Myocyte (in vitro differentiated cells): ENCODE measurements at places on chromosomes 2 and 18. TPM values are rescaled to one million over a fixed set of nuclear protein-coding genes. Genes with fewer than 3 reads are reported as not detected.
A peak's percentile ranks its signal among the peaks of the same experiment; 100 is the strongest.

- no peak for DNase-seq
These were observed 2.9 kb upstream of the IL1F10 start for GRCh38 chr2:113064898-113065297.

Gene MARCHF4
- total RNA-seq, result 0.19 and 0.21 TPM in 2 replicates

GRCh38 chr18:66510357-66511045 is 93.4 kb downstream of the CDH19 start:
- DNase-seq, result no peak

DNA sequence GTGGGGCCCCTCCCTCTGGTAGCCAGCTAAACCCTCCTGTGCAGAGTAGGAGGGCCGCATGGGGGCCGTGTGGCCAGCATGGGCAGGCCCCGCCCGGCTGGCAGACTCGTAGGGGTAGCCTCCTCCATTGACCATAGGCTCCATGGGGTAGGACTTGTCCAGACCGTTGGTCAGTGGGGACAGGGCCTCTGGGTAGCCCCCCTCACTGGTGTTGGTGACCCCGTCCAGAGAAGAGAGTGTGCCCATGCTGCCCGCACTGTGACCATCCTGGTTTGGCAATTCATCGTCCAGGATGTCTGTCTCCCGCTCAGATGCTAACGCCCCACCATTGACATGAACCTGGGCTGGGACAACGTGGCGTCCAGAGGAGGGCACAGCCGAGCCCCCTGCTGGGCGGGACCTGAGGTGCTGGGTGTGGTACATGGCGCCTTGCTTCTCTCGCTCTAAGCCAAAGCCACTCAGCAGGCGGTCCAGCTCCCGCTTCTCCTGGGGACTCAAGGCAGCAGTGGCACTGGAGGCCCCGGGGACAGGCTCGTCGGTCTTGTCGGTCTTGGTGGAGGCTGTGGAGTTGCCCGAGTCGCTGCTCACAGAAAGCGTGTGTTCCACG is 154.3 kb downstream of the TNS1 start:
- no peak for DNase-seq

GRCh38 chr2:43488737-43489136 is 107.1 kb downstream of the THADA start:
- no peak for DNase-seq

DNA sequence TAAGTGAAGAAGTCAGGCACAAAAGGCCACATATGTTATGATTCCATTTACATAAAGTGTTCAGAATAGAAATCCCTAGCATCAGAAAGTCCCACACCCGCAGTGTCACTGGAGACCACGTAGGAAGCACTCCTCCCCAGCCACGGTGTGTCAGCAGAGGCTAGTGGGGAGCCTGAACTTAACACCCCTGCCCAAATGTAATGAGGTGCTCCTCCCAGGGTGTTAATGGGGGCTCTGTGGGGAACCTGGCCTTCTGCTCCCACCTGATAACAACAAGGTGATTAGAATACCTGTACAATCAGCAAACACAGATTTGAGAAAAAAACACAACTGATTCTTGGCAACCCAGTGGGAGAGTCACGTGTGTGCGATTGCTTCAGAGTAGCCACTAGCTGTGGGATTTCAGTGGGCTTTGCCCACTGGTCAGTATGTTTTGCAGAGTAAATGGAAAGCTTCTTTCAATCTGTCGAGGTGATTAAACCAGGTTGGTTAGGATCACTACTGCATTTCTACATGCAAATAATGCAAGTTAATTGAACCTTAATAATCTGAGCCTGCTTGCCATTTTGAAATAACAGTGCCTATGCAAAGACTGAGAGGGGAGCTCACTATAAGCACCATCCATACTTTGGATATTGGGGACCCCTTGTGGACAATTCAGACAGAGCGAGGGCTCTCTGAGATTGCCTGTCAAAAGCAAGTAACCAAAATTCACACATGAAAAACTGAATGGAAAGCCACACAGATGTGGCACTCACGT is 20.6 kb upstream of the ATRAID start:
- peak; percentile 76 for DNase-seq

Gene UGT1A5
- total RNA-seq, result not detected in 2 replicates

DNA sequence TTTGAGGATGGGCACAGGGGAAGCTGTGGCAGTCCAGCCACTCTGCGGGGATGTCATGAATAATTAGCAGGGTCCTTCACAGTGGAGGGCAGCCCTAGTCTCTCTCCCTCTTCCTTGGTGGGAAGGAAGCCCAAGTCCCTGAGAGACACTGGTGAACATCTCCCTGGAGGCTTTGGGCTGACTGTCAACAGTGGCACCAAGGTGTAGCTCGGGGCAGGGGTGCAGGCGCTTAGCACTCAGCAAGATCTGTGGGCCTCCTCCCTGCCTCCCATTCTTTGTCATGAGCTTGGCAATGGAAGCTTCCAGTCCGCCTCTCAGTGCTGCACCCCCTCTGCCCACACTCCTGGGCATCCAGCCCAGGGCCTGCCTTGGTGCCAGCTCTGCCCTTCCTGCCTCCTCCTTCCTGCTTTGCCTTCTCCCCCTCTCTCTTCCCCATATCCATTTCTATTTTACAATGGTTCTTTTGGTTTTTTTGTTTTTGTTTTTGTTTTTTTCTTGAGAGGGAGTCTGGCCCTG is 59.4 kb downstream of the STEAP3 start:
- DNase-seq, result peak; percentile 51

Gene PSMA8
- not detected in 2 replicates for total RNA-seq

DNA sequence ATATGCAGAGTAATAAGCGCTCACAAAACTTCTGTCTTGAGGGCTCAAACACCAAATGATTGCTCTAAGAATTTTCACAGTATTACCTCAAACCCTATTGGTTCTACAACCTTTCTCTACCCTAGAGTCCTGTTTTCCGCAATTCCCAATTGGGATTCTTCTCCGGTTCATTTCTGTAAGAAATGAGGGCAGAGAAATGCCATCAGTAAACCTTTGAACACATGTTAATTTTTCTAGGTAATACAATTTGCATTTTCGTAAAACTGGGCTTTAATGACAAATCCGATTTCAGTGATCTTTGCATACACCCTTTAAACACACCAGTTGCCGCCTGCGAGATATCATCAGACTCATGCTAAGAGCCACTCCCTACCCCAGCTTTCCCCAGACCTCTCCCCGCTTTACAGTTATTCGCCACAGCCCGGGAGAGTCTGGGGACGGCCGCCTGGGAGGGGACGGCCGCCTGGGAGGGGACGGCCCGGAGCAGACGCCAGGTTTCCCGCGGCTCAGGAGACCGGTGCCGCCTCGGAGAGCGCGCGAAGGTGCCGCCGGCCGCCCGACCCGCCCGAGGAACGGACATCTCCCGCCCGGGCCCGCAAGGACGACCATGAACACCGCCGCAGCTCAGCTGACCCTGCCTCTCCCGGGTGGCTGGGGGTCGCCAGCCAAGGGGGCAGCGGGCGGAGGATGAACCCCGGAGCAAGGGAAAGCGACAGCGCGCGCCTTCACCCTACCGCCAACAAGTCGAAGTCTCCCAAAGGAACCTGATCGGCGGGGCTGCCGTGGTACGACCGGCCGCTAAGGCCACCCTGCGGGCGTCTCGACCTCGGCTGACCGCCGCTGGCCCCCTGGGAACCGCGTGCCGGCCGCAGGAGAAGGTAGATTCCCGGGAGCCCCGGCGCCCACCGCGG is 463 bp downstream of the SMC6 start:
- peak; percentile 49 for DNase-seq

- no peak for DNase-seq
These were observed 285.1 kb upstream of the HDAC4 start for GRCh38 chr2:239685965-239686364.

DNA sequence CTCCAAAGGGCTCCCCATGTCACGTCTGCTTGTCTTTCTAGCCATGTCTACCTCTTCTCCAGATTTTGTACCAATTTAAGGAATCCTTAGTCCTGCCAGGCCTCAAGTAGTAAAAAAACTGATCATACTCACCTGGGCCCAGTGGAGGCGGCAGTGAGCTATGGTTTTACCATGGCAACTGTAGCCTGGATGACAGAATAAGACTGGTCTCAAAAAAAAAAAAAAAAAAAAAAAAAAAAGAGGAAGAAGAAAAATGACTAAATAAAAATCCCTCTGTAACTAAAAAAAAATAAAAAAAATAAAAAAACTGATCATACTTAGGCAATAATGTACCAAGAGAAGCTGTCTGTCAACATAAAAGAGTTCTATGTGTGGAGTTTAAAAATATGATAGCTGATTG is 221.6 kb downstream of the NR4A2 start:
- DNase-seq, result no peak

DNA sequence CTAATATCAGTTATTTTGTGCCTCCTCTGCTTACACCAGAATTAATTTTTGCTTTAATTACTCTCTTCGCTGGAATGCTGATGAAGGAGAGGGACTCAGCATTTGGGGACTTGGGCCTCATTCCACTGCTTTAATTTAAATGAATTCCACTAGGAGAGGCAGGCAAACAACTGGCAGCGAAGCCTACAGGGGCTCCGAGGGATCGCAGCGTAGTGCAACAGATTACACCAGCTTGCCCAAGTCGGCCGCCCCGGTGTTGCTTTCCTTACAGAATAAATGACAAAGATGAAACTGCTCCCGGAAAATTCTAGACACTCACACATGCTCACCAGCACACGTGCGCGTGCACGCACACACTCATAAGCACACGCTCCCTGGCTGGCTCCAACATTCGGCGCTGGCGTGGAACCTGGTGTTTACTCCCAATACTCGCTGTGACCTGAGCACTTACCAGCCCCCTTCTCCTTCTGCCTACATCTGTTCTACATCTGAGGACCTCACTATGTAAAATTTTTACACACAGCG is 175.4 kb downstream of the ZNF521 start:
- no peak for DNase-seq

Gene BCL11A
- 0.11 and 0.57 TPM in 2 replicates for total RNA-seq

GRCh38 chr2:55891671-55892094 is 31.9 kb downstream of the EFEMP1 start:
- DNase-seq, result no peak

- no peak for DNase-seq
These were observed 4.8 kb downstream of the TMEM200C start for GRCh38 chr18:5890331-5891183.

Gene MYOM1
- 39.9 and 120 TPM in 2 replicates for total RNA-seq

Gene ACTR2
- total RNA-seq, result 58.5 and 62.7 TPM in 2 replicates

DNA sequence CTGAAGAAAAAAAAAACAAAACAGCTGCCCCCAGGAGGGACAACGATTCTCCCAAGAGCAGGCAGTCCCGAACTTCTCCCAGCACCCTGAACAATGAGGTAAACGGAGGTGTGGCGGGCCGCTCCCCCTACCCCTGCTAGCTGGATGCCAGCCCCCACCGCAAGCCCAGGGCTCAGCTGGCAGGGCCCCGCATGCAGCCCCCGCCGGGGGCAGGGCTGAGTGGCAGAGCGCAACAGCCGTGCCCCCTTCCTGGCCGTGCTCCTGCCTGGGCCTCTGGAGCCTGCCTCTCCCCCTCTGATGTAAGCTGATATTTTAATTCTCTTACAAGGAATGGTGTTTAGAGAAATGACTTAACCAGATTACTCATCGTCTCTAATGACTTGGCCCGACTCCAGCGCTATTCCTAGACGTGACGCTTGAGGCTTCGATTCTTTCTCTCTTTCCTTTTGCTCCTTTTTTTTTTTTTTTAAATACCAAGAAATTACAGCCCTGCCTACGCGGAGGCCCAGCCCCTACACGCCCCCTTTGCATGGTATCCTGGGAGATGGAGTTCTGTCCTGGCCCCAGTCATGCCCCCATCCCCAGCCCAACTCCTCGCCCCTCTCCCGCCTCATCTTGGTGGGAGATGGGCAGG is 4.6 kb upstream of the ARID5A start:
- DNase-seq, result peak; percentile 99

Gene MORN2
- total RNA-seq, result 20.6 and 21.7 TPM in 2 replicates

Gene SCN1A
- total RNA-seq, result not detected in 2 replicates

Gene CROCC2
- total RNA-seq, result 0.05 TPM in 1 of 2 replicates, not detected in the other

Gene ARHGAP15
- not detected in 2 replicates for total RNA-seq

DNA sequence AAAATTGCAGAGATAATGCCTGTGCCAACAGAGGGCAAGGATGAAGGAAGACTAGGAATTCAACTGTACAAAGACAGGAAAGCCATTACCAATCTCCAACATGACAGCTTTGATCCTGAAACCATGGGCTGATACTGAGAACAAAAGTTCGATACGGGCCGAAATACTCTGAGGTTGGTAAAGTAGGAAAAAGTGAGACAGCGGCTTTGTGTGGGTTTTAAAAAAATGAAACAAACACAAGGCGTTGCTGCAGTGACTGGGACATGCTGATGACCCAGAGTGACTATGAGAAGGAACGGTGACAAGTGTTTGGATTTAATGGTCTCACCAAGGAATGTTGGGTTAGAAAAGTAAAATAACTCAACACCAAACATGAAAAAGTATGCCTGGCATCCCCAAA is 24.2 kb upstream of the SDC1 start:
- no peak for DNase-seq

Gene YES1
- 124 and 157 TPM in 2 replicates for total RNA-seq

- DNase-seq, result no peak
These were observed 46.9 kb downstream of the PLEKHB2 start for GRCh38 chr2:131152074-131152473.

GRCh38 chr2:216776066-216776850 is 80.9 kb upstream of the IGFBP5 start:
- DNase-seq, result no peak

GRCh38 chr2:23654756-23655155 is 269.8 kb downstream of the KLHL29 start:
- no peak for DNase-seq

GRCh38 chr2:15941481-15941850 is 1.1 kb downstream of the MYCN start:
- no peak for DNase-seq

Gene HMSD
- not detected in 2 replicates for total RNA-seq

DNA sequence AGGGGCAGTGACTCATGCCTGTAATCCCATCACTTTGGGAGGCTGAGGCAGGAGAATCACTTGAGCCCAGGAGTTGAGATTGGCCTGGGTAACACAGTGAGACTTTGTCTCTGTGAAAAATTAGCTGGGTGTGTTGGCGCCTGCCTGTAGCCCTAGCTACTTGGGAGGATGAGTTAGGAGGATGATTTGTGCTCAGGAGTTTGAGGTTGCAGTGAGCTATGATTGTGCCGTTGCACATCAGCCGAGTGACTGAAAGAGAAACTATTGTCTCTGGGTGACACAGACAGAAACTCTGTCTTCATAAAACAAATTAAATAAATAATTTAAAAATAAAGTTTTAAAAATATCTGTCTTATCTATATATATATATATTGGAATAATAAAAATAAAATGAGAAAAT is 1844.6 kb upstream of the PIK3C3 start:
- DNase-seq, result no peak

DNA sequence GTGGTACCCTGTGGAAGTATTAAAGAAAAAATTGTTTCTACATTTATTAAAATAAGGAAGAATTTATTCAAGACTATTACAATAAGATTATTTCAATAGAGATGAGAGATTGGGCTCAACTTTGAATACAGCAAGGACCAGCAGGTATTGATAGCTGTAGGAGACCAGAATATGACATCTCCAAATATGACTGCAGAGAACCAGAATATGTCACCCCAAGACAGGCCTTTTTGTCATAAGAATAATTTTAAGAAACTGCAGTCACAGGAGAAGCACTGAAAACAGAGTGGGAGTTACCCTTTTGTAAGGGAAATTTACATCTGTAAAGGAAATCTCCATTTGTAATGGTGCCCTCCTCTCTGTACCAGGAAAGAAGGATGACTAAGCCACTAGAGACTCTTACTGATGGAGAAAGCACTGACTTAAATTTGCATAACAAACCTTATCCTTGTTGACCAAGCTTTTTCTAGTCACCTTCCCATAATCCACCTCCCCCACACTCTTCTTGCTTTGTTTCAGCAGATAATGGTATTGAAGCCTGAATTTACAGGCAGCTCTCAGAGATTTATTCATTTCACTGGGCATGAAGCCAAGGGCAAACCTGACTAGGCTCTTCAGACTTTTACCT is 145.1 kb upstream of the RMP24 start:
- DNase-seq, result no peak

- no peak for DNase-seq
These were observed 36.4 kb downstream of the ACTR3 start for GRCh38 chr2:113926314-113926713.

GRCh38 chr18:40577239-40577980 is 1377.6 kb upstream of the PIK3C3 start:
- DNase-seq, result no peak
